ENCODE measurements at places on chromosomes 3 and 15.

DNA sequence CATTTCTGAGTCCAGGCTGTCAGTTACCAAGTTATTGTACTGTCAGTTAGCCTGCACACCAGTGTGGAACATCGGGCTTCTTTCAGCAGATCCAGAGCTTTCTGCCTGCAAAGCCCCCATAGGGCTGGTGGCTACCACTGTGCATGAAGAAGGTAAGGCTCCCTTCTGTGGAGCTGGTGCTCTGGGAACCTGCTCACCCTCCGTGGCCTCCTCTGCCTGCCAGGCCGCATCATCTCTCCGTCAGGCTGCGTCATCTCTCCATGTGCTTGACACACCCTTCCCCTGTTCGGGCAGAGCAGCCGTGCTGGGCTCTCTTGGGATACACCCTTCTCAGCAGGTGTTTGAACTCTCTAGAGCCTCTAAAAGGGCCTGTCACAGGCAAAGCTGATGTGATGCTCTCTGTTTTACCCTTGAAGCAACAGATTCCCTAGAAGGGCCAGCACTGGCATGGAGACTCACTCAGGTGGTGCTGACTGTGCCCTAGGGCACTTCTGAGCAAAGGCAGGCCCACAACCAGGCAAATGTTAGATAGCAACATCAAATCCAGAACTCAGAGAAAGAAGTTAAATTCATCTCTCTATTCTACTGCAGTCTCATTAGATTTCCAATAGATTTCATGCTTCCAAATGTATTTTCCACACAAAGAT is 261.1 kb downstream of the EPHB1 start:
- DNase-seq: no peak

DNA sequence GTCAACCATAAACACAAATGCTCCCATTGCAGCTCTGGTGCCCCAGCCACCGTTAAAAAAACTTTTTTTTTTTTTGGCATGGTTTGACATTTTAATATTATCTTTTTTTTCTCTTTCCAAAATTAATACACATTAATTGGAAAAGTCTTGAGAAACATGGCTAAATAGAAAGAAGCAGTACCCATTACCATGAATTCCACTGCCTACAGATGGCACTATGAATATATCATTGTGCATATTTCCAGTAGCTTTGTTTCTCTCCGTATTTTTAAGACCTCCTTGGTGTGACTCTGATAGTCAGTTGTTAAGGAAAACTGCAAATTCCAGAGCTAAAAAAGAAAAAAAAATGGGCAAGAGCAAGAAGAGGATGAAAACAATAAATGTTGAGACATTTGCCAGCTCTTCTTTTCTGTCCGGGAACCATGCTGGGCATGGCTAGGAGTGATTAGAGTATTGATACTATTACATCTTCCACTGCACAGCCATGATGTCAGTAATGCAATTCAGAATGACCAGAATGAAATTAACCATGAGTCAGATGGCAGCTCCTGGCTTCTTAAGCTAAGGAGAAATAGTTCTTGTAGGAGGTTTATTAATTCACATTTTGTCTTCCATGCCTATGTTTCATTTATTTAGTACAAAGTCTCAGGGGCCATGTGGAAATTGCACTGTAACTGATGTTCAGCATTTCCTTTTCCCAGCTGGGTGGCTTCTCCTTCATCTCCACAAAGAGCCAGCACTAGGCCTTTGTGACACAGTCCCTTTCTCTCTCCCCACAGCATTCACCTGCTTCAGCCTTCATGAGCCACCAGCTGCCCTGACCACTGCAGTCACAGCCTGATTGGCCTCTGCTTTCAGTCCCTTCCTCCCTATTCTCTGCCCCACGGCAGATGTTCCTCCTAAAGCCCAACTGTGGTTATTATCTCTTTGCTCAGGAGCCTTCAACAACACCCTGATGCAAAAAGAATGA is 31.8 kb downstream of the SLC7A14 start:
- DNase-seq: no peak

DNA sequence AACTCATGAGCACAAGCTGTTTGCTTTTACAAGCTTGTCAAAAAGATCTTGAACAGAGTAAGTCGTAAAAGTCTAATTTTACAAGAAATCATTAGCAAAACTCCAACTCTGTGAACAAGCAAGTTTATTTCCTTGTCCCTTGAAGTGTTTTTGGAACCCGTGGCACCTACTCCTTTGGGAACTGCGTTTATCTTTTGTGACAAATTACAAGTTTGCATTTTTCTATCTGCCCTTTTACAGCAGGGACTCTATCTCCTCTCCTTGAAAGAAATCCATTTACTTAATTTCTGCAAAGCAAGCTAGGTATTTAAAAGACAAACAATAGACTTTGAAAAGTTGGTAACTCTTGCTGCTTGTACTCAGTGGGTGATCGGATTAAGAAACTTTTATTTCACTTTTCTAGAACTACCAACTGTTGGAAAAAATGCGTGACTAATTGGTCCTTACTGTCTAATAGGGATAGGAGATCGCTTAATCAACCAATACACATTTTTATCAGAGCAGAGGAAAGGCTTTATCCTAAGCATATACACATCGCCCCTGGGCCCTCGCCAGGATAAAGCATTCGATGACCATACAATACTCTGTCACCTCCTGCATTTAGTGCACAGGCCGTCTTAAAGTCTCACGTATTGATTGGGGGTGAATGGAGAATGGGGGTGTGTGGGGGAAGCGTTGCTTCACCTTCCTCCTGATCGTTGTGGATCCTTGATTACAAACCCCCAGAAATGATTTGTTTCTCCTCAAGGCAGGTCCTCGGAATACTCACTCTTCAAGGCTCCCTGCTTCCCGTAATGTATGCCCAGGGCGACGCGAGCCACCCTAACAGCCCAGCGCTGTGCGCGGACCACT is 1.7 kb downstream of the PRTG start:
- DNase-seq: no peak

DNA sequence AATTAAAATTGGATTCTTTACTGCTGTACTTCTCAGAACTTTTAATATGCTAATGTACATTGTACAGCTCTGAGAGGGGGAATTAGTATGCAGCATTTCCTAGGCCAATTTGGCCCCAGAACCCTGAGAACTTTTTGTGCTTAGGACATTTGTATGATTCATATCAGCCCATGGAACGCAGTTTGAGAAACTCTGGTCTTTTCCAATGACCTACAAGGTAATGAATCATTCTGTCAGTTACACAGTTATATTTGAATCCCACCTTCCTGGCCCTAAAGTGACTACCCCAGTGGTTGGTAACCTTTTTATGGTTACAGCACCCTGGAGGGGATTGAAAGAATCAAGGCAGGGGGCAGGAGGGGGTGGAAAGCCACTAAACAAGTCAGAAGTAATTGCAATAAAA is 25.6 kb upstream of the KBTBD12 start:
- DNase-seq: peak; percentile 46

GRCh38 chr15:57061696-57062095 is 143.3 kb downstream of the TCF12 start:
- DNase-seq: peak; percentile 30

DNA sequence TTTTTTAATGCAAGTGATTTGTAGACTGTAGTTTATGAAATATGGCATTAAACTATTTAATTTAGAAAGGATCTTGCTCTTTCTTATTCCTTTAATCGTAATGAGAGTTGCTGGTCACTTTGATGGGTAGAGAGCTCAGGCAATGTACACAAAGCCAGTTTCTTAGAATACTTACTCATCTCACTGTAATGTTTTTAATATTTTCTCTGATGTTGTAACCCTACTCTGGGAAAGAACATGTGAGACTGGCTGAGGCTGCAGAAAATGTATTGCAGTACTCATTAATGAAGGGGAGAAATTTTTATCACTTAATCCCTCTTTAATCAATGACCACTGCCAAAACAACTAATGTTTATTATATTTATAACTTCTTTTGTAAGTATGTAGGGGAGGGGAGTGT is 479.4 kb upstream of the KCNMB2 start:
- DNase-seq: no peak

- peak; percentile 25 for DNase-seq
These were observed 1.3 kb downstream of the TCF12 start for GRCh38 chr15:56919609-56920366.

- no peak for DNase-seq
These were observed 141.0 kb downstream of the CHDH start for GRCh38 chr3:53705024-53705745.

DNA sequence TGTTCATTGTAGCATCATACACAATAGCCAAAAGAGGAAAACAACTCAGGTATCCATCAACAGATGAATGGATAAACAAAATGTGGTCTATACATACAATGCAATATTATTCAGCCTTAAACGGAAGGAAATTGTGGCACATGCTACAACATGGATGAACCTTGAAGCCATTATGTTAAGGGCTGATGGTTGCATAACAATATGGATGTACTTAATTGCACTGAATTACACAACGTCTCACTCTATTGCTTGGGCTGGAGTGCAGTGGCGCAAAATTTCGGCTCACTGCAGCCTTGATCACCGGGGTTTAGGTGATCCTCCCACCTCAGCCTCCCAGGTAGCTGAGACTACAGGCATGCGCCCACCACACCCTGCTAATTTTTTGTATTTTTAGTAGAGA is 7.0 kb upstream of the TMEM62 start:
- DNase-seq: no peak

DNA sequence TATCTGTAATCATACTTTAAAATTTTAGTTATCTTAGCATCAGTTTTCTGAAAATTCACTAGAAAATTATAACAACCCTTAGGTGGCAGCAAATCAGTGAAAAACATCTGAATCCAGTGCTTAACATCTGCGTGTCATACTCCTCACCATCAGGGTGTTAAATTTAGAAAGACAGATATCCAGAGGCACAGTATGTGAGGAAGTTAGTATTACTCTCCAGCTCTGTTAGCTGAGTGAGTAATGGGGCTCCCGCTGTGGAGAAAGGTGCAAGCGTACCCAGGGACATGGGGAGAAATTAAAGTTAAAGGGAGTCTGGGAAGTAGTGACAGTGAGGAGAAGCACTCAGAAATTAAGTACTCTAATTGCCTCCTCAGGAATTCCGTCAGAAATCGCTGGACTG is 50.9 kb downstream of the CEP63 start:
- no peak for DNase-seq

- no peak for DNase-seq
These were observed 32.6 kb downstream of the SEC22C start for GRCh38 chr3:42549131-42549530.

DNA sequence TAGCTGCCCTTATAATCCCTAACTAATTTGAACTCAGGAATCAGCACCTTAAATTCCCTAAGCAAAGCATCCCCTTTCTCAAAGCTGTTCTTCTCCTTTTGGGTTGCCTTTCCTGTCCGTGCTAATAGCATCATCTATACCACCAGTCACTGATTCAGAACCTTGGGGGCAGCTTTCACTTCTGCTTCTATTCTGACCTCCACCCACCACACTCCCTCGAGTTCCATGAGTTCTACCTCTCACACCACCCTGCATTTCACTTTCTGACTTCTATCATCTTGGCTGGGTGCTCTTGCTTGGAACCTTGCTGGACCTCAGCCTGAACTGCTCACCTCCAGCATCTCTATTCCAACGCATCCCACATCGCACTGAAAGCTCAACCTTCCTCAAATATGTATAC is 55.4 kb upstream of the KCNMB2 start:
- no peak for DNase-seq

DNA sequence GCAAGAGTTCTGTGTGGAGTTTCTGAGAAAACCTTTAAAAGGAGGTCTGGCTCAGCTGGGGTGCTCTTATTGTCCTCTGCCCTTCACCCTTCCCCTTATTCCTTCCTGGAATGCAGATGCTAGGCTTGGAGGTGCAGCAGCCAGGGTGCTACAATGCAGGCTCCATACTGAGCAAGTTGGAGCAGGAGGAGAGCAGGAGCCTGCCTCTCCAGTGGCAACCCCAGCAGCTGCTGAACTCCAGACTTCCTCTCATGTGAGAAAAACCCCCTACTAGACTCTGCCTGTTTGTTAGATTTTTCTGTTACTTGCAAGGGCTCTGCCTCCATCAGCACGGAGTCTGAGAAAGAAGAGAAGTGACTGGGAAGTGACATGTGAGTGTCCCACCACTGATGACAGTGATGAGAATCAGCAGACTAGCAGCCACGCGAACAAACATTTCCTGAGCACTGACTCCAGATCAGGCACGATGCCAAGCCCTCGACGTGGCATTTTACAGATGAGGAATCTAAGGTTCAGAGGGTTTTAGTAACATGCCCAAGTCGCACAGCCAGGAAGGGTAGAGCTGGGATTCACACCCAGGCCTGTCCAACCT is 16.1 kb upstream of the RARRES1 start:
- peak; percentile 67 for DNase-seq

- DNase-seq: no peak
These were observed 9.9 kb downstream of the CHDH start for GRCh38 chr3:53836084-53836872.

DNA sequence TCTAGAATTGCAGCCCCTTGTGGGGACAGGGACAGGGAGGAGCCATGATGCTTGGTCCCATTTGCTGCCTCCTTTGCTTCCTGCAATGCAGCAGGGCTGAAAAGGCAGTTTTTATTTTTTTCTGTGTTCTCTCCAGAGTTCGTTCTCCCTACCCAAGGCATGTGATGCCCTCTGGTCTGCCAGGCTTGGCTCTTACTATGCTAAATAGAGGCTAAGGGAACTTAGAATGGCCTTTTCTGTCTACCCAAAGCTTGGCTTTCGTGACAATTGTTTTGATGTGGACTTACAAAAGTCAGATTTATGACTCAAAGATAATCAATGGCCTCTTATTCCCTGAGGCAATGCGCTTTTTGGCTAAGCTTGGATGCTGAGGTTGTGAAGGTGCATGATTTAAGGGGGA is 293.3 kb upstream of the TBL1XR1 start:
- no peak for DNase-seq

- DNase-seq: no peak
These were observed 16.4 kb downstream of the NECTIN3 start for GRCh38 chr3:111087924-111088469.

DNA sequence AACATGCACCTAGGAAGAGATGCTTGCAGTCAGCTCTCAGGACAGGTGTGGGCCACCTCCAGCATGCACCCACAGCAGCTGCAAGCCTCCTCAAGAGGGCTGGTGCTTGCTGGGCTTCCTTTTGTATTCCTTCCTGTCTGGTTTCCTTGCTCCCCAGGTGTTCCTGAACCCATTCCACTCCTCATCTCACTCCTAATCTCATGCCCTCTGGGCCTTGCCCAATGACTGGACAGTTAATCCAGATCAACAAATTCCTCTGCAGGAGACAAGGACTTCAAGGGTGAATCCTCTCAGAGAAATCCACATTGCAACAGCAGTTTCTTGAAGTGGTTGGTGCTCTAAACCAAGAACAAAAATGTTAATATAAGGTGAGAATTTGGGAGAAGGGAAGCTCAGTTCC is 30.7 kb downstream of the RASGRP1 start:
- DNase-seq: no peak
